ENCODE measurements at places on chromosomes 5 and 9.

DNA sequence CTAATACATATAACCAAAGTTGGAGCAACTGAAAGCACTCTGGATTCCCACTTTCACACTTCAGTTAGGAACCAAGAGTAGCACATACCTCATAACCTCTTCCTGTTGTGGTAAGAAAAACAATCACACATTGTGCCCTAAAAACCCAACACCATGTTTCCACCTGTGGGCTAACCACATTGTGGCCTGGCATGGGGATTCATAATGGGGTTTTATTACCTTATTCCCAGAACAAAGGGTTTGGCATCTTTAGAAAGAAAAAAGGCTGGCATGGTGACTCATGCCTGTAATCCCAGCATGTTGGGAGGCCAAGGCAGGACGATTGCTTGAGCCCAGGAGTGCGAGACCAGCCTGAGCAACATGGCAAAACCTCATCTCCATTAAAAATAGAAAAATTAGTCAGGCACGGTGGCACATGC is 60.6 kb downstream of the HSD17B3 start:
- DNase-seq, result no peak

DNA sequence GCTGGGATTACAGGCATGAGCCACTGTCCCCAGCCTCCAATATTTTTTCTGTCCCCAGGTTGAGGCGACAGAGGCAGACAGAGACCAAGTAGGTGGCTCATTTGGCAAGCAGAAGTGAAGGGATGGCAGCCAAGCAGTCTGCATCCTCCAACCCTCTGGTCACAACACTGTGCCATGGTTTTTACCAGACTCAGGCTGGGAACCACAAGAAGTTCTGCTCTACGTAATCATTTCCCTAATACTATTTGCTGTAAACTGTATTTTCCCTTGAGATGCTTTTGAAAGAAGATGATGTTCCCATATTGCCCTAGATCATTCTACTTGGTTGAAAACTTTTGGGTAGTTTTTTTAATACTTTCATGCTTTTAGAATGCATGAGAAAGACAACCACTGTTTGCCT is 40.5 kb downstream of the PTTG1 start:
- no peak for DNase-seq

- DNase-seq, result no peak
Measured at GRCh38 chr9:122070728-122071515, 22.2 kb downstream of the TTLL11 start.

DNA sequence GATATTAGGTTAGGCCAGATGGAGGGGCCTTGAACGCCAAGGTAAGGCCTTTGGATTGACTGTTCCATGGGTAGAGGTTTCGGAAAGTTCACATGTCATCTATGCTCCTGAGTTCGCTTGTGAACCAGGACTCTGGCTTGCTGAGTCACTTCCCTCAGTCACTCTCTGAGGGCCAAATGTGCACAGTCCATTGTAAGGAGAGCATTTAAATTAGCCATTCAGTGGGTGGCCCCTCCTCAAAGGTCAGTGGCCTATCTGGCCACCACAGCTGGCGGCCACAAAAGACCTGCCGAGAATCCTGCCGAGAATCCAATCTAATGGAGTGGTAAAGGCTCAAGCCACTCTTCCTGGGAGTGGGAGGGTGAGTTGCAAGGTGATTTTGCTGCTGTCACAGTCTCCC is 58.9 kb upstream of the ARAP3 start:
- DNase-seq, result no peak

- DNase-seq, result no peak
Measured at GRCh38 chr5:24245821-24246220, 399.0 kb downstream of the CDH10 start.

DNA sequence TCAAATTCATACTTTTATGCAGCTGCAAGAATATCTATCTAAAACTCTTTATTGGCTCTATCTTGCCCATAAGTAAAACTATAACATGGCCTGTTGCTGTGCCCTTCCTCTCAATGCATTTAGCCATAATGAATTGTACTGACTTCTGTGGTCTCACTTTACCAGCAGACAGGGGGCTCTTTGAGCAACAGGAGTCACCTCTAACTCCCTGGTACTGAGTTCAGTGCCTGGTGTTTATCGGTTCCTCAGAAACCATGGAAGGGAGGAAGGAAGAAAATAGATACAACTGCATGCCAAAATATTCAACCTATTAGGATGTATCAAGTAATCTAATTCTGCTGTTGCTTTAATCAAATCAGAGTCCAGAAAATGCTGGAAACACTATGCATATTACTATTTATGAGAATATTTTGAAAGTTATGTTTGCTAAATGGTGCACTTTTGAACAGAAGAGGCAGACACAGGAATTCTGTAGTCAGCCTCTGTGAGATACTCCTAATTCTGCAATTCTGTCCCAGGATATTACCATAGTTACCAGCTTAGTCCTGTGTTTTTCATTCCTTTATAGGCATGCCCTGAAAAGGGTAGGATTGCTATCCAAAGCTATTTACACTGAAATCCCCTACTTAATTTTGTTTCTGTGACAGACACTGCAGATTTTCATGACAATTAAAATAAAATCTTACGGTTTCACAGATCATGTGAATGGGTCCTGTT is 89.8 kb downstream of the CD180 start:
- no peak for DNase-seq

GRCh38 chr9:81499021-81499454 is 190.3 kb downstream of the TLE1 start:
- peak; percentile 78 for DNase-seq

- DNase-seq, result no peak
Measured at GRCh38 chr9:129458155-129458661, 162.7 kb downstream of the C9orf50 start.

- no peak for DNase-seq
Measured at GRCh38 chr9:120284821-120285220, 295.1 kb downstream of the CDK5RAP2 start.

- DNase-seq, result no peak
Measured at GRCh38 chr5:139764886-139765408, 30.7 kb upstream of the PSD2 start.

DNA sequence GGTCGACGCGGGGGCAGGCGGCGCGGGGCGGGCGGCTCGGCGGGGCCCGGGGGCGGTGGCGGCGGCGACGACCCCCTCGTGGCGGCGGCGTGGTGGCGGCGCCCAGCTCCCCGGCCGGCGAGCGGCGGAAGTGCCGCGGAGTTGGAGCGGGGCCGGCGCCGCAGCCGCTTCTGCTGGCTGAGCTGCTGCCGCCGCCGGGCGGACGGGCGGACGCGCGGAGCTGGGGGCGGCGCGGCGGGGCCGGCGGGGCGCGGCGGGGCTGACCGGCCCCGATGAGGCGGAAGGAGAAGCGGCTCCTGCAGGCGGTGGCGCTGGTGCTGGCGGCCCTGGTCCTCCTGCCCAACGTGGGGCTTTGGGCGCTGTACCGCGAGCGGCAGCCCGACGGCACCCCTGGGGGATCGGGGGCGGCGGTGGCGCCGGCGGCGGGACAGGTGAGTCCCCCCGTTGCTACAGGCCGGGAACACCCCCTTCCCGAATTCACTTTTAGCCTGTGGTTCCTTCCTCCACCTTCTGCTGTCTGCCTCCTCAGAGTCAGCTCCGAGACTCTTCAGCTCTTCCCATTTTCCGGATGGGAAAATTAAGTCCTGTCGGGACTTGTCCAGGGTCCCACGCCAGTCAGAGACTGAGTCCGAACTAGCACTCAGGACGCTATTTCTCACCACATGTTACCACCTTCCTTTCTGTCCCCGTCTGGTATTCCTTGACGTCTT is at the start of gene GALNT10:
GALNT10 (plus strand) TSS at position 139 of the 710 bp plus-strand sequence; CDS start at position 273, 134 bp downstream.
- DNase-seq, result peak; percentile 76

- no peak for DNase-seq
Measured at GRCh38 chr5:120035181-120035580, 405.8 kb downstream of the FAM170A start.

GRCh38 chr9:75990576-75991304 is 100.3 kb downstream of the PCSK5 start:
- DNase-seq, result no peak

GRCh38 chr5:35098214-35098613 is 50.5 kb upstream of the AGXT2 start:
- DNase-seq, result no peak

GRCh38 chr5:59199868-59200267 is 617.0 kb downstream of the RAB3C start:
- DNase-seq, result no peak

DNA sequence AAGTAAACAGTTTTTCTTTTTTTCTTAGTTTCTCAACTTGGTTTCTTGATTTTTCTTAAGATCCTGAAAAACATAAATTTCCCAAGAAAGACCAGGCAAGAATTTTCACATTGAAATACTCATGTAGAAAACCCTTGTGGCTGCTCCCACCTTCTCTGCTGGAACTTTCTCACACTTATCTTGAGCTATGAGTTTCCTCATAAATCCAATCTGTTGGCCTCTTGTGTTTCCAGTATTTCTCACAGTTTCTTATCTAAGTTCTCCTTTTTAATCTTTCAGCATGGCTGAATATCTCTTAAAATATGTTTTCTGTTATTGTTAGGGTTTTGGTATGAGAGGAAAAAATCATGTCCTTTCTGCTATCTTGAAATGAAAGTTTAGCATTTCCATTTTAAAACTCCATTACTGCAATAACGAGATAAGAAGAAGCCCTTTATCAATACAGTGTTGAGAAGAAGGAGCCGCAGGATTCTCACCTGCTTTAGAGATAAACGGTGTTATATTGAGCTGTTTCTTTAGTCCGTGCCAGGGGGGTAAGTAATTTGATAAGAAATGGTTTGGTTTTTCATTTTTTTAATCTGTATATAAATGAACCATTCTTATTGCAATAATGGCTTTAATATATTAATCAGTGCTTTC is 89.3 kb downstream of the ALDH1A1 start:
- DNase-seq, result no peak
